ENCODE measurements at places on chromosomes 5 and 9. TPM values are rescaled to one million over a fixed set of nuclear protein-coding genes. Genes with fewer than 3 reads are reported as not detected.

Gene FAM219A
- 1.7 TPM for polyA plus RNA-seq

Gene STOM
- polyA plus RNA-seq = 212 TPM

Gene COX7C
- polyA plus RNA-seq = 1,060 TPM

Gene CCNO
- polyA plus RNA-seq = 0.23 TPM

Gene CXCL14
- polyA plus RNA-seq = 10.4 TPM

Gene CTNND2
- polyA plus RNA-seq = 0.33 TPM

Gene TNFSF8
- polyA plus RNA-seq = 0.48 TPM

Gene HTR1A
- polyA plus RNA-seq = not detected

Gene SOHLH1
- polyA plus RNA-seq = not detected

Gene C9orf50
- polyA plus RNA-seq = not detected

Gene SLC6A3
- polyA plus RNA-seq = not detected

Gene CER1
- polyA plus RNA-seq = not detected

Gene IFNA13
- polyA plus RNA-seq = not detected

Gene LCN9
- polyA plus RNA-seq = not detected

Gene PLEKHG4B
- polyA plus RNA-seq = under 0.01 TPM

Gene TSSK1B
- not detected for polyA plus RNA-seq

Gene SH3RF2
- polyA plus RNA-seq = 7.9 TPM

Gene PLPPR1
- polyA plus RNA-seq = 1.2 TPM

Gene SPAG8
- 0.14 TPM for polyA plus RNA-seq

Gene PCDHGA10
- polyA plus RNA-seq = 1.2 TPM

Gene FCN2
- polyA plus RNA-seq = 186 TPM

Gene DNAH5
- 7.7 TPM for polyA plus RNA-seq

Gene ZNF300
- 0.53 TPM for polyA plus RNA-seq

Gene MYOZ3
- polyA plus RNA-seq = 0.04 TPM

Gene SLC25A48
- 0.37 TPM for polyA plus RNA-seq

Gene PCDHA11
- 0.19 TPM for polyA plus RNA-seq

Gene SLC46A2
- polyA plus RNA-seq = 0.07 TPM

Gene OR1J2
- not detected for polyA plus RNA-seq

Gene TEK
- 2.9 TPM for polyA plus RNA-seq

Gene BARHL1
- polyA plus RNA-seq = not detected

Gene CYSTM1
- 45.7 TPM for polyA plus RNA-seq

Gene FBLL1
- not detected for polyA plus RNA-seq

Gene PCDHGC4
- polyA plus RNA-seq = not detected

Gene SLC25A2
- not detected for polyA plus RNA-seq

Gene ANKRD18B
- not detected for polyA plus RNA-seq

Gene GLRA1
- polyA plus RNA-seq = not detected

Gene GPRIN1
- polyA plus RNA-seq = 0.30 TPM

Gene CCDC183
- 1.3 TPM for polyA plus RNA-seq

Measured in liver (tissue), 10 donors.